ENCODE measurements at places on chromosomes 7 and 10. TPM values are rescaled to one million over a fixed set of nuclear protein-coding genes. Genes with fewer than 3 reads are reported as not detected.

The MPP7 gene
- total RNA-seq: 9.7 TPM

The EVX1 gene
- total RNA-seq: not detected

The EGR2 gene
- total RNA-seq: 2.3 TPM

The OR2A42 gene
- total RNA-seq: 0.10 TPM

The CAMK2B gene
- 75.8 TPM for total RNA-seq

The AGR2 gene
- total RNA-seq: not detected

The CALHM1 gene
- not detected for total RNA-seq

The KIAA1549 gene
- 1.3 TPM for total RNA-seq

The SPDYE9 gene
- not detected for total RNA-seq

The NEUROG3 gene
- total RNA-seq: not detected

The ARHGEF35 gene
- total RNA-seq: 1.8 TPM

The CH25H gene
- total RNA-seq: 1.2 TPM

The LRIT2 gene
- total RNA-seq: 0.06 TPM

The ASB10 gene
- 8.2 TPM for total RNA-seq

The NDUFB2 gene
- total RNA-seq: 528 TPM

The OGDHL gene
- 3.4 TPM for total RNA-seq

The OIT3 gene
- total RNA-seq: 0.29 TPM

The GIGYF1 gene
- 25.8 TPM for total RNA-seq

The CFAP69 gene
- total RNA-seq: 4.5 TPM

The PDE6C gene
- not detected for total RNA-seq

The NUP42 gene
- total RNA-seq: 23.3 TPM

The RAB19 gene
- total RNA-seq: not detected

The BTBD16 gene
- total RNA-seq: 0.37 TPM

The ADRB1 gene
- total RNA-seq: 60.9 TPM

The OR13A1 gene
- total RNA-seq: not detected

The DYNC1I1 gene
- 18.5 TPM for total RNA-seq

The FOXI2 gene
- total RNA-seq: 0.29 TPM

The ACBD7 gene
- total RNA-seq: 0.21 TPM

Data from left cardiac atrium (tissue), 4 donors.